ENCODE measurements at places on chromosomes 6 and 20. TPM values are rescaled to one million over a fixed set of nuclear protein-coding genes. Genes with fewer than 3 reads are reported as not detected.
A peak's percentile ranks its signal among the peaks of the same experiment; 100 is the strongest.

GRCh38 chr20:34300256-34300806 is 2.8 kb downstream of the AHCY start:
- H3K4me1 ChIP-seq: peaks cover 17% of the 10 kb centered on the region

- no peaks in the 10 kb centered on the region for H3K27me3 ChIP-seq
- peak overlapping the region; percentile 10 for H3K27ac ChIP-seq
- DNase-seq: no peak
- H3K36me3 ChIP-seq: peaks cover 15% of the 10 kb centered on the region
- H3K4me3 ChIP-seq: no peak overlapping the region
- H3K4me1 ChIP-seq: peaks cover 12% of the 10 kb centered on the region
These were observed 185.7 kb downstream of the SASH1 start for GRCh38 chr6:148528292-148528691.

DNA sequence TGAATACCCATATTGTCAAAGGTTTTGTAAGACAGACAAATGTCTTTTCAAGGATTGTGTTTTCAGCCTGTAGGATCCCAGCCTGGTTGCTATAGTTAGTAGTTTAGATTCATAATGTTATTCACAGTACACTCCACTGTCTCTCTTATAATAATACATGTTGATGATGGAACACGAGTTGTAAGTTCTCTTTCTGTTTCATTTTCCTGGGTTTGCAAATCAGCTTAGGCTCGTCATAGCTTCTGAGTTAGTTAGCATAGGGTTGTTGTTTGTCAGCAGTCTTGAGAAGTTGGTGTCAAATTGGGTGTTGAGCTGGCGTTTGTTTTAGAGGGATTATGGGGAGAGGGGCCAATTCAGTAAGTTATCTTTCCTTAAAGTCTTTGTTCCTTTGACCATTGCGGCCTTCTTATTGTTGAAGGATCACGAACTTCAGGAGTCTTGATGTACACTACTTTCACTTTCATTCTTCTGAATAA is 45.8 kb downstream of the QKI start:
- no peaks in the 10 kb centered on the region for H3K36me3 ChIP-seq
- H3K27ac ChIP-seq: no peak overlapping the region
- H3K27me3 ChIP-seq: no peaks in the 10 kb centered on the region
- H3K4me3 ChIP-seq: peak overlapping the region; percentile 63

Gene PDE10A
- 7.0 TPM for total RNA-seq

DNA sequence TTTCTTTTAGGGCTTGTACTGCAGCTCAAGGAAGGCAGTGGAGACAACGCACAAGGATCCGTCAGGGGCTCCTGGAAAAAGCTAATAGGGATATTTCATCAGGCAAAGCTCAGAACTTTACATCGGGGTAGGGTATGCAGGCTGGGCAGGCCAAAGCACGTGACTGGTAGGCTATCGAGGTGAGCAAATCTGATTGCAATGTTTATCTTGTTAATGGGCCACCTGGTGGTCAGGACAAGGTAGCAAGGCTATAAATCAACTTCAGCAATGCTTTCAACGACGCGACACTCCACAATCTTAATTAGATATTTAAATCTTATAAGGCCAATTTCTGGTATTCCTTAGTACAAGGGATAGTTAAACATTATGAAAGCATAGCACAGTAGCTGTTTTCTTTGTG is 1302.8 kb upstream of the EYS start:
- H3K27me3 ChIP-seq: no peaks in the 10 kb centered on the region
- H3K36me3 ChIP-seq: no peaks in the 10 kb centered on the region
- no peak for DNase-seq

- peak overlapping the region; percentile 96 for H3K4me3 ChIP-seq
- DNase-seq: no peak
- peaks cover 22% of the 10 kb centered on the region for H3K4me1 ChIP-seq
- H3K36me3 ChIP-seq: peaks cover 6% of the 10 kb centered on the region
These were observed 580 bp downstream of the NXT1 start for GRCh38 chr20:23350904-23351838.

Gene PROKR2
- total RNA-seq: not detected

GRCh38 chr6:158143700-158144099 is 24.4 kb downstream of the SERAC1 start:
- DNase-seq: no peak
- H3K27me3 ChIP-seq: no peaks in the 10 kb centered on the region
- no peak overlapping the region for H3K4me3 ChIP-seq
- no peak overlapping the region for H3K27ac ChIP-seq
- H3K4me1 ChIP-seq: no peaks in the 10 kb centered on the region
- peaks cover 14% of the 10 kb centered on the region for H3K36me3 ChIP-seq

- peaks cover 4% of the 10 kb centered on the region for H3K4me1 ChIP-seq
- DNase-seq: no peak
- H3K27me3 ChIP-seq: no peaks in the 10 kb centered on the region
- no peaks in the 10 kb centered on the region for H3K36me3 ChIP-seq
- no peak overlapping the region for H3K4me3 ChIP-seq
These were observed 57.1 kb downstream of the GOPC start for GRCh38 chr6:117545161-117545595.

DNA sequence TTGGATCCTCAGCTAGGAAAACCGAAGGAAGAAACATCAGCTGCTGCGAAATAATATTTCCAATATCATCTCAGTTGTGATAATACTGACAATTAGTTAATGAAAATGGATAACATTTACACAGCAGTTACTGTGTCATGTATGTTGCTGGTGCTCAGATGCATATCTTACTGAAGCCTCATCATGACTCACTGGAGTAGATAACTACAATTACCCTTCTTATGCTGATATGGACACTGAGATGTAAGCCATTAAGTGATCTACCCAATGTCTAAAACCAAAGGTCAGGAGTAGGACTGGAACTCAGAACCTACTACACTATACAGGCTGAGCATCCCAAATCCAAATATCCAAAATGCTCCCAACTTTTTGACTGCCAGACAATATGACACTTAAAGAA is 54.7 kb upstream of the LYRM2 start:
- H3K27ac ChIP-seq: no peak overlapping the region
- DNase-seq: no peak
- no peak overlapping the region for H3K4me3 ChIP-seq
- H3K36me3 ChIP-seq: peaks cover 43% of the 10 kb centered on the region
- peaks cover 2% of the 10 kb centered on the region for H3K4me1 ChIP-seq

Gene PSMB1
- 143 TPM for total RNA-seq

DNA sequence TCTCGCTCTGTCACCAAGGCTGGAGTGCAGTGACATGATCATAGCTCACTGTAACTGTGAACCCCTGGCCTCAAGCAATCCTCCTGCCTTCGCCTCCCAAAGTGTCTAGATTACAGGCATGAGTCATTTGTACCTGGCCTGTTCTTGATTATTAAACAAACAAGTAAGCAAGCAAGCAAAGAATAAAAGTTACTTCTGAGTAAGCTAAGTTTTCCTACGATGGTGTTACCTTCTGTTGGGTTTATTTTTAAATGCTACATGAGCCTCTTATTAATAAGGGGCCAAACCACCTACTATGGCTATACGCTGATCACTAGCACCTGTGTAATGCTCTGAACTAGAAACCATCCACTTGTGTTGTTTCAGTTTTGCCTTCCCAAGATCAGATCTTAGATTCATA is 50.8 kb downstream of the IL22RA2 start:
- H3K4me3 ChIP-seq: no peak overlapping the region
- no peak for DNase-seq
- no peaks in the 10 kb centered on the region for H3K27me3 ChIP-seq
- no peaks in the 10 kb centered on the region for H3K4me1 ChIP-seq

- no peak for DNase-seq
- H3K4me1 ChIP-seq: no peaks in the 10 kb centered on the region
- H3K4me3 ChIP-seq: no peak overlapping the region
- no peak overlapping the region for H3K27ac ChIP-seq
These were observed 454.3 kb upstream of the SPTLC3 start for GRCh38 chr20:12554426-12554825.

Gene SEMG1
- not detected for total RNA-seq

- H3K27me3 ChIP-seq: no peaks in the 10 kb centered on the region
- no peak overlapping the region for H3K27ac ChIP-seq
- H3K4me1 ChIP-seq: no peaks in the 10 kb centered on the region
These were observed 19.8 kb upstream of the TINAG start for GRCh38 chr6:54288474-54288873.

GRCh38 chr6:14985366-14985765 is 260.5 kb upstream of the JARID2 start:
- H3K36me3 ChIP-seq: no peaks in the 10 kb centered on the region
- no peak overlapping the region for H3K4me3 ChIP-seq
- DNase-seq: no peak

- H3K27me3 ChIP-seq: no peaks in the 10 kb centered on the region
- DNase-seq: no peak
- no peaks in the 10 kb centered on the region for H3K4me1 ChIP-seq
- H3K4me3 ChIP-seq: no peak overlapping the region
- no peak overlapping the region for H3K27ac ChIP-seq
These were observed 4.8 kb upstream of the TRIM40 start for GRCh38 chr6:30130887-30131862.

Gene ARMH2
- not detected for total RNA-seq

- H3K27ac ChIP-seq: no peak overlapping the region
- H3K4me1 ChIP-seq: peaks cover 10% of the 10 kb centered on the region
- H3K4me3 ChIP-seq: no peak overlapping the region
- no peak for DNase-seq
- H3K27me3 ChIP-seq: no peaks in the 10 kb centered on the region
These were observed 36.0 kb upstream of the SMIM29 start for GRCh38 chr6:34284563-34285447.

Gene HELZ2
- total RNA-seq: 45.2 TPM

Gene GNRH2
- total RNA-seq: not detected

Gene NFATC2
- total RNA-seq: 24.5 TPM

- H3K4me3 ChIP-seq: no peak overlapping the region
- H3K36me3 ChIP-seq: no peaks in the 10 kb centered on the region
- peaks cover 39% of the 10 kb centered on the region for H3K4me1 ChIP-seq
- H3K27me3 ChIP-seq: no peaks in the 10 kb centered on the region
- no peak for DNase-seq
- H3K27ac ChIP-seq: no peak overlapping the region
These were observed 133.7 kb upstream of the GMDS start for GRCh38 chr6:2378891-2379652.

Gene CD24
- total RNA-seq: 6.6 TPM

Gene KCNQ2
- not detected for total RNA-seq

Gene NKX2-4
- total RNA-seq: not detected

Gene MYLK4
- total RNA-seq: 0.68 TPM

DNA sequence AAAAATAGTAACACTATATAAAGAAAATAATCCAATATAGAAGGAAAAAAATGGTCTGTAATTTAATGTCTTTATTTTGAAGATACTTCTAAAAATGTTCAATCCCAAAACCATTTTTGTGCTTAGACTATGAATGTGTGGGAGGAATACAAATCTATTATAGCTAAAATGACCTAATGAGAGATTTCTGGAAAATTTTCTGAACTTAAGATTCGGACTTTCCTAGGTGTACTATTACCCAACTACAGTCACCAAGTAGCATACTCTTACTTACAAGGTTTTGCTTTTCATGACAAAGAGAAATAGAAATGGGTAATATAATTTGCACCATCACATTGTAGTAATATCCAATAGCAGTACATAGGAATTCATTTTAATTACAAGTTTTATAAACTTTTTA is 29.9 kb downstream of the MAP3K7 start:
- H3K36me3 ChIP-seq: peaks cover 27% of the 10 kb centered on the region
- no peaks in the 10 kb centered on the region for H3K4me1 ChIP-seq
- H3K27ac ChIP-seq: no peak overlapping the region
- H3K27me3 ChIP-seq: no peaks in the 10 kb centered on the region
- H3K4me3 ChIP-seq: no peak overlapping the region

- H3K27me3 ChIP-seq: no peaks in the 10 kb centered on the region
- H3K4me3 ChIP-seq: no peak overlapping the region
- H3K4me1 ChIP-seq: no peaks in the 10 kb centered on the region
- H3K27ac ChIP-seq: no peak overlapping the region
- no peaks in the 10 kb centered on the region for H3K36me3 ChIP-seq
These were observed 482.5 kb downstream of the QKI start for GRCh38 chr6:163897030-163897429.

DNA sequence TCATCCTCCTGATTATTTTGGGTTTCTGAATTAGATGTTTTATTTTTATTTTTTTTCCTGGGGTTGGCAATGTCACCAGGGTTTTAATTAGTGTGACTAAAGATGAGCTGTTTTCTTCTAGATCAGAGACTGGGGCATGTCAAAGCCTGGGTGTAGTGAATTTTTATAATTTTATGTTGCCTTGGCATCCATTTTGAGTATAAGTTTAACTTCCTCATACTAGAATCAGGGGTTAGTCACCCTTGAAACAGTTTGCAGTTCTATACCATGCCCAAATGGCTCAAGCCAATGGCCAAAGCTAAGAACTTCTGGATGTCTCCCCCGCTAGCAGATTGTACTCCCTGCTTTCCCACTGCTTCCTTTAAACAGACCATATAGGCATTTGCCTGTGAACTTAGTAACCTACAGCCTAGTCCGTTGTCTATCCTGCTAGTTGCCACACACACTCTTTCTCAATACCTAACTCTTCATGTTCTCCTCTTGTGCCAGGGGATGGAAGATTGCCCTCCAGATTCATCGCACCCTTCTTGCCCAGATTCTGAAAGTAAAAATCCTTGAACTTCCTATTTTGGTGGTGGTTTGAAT is 54.5 kb downstream of the KIAA0408 start:
- no peaks in the 10 kb centered on the region for H3K27me3 ChIP-seq
- H3K27ac ChIP-seq: no peak overlapping the region
- no peak overlapping the region for H3K4me3 ChIP-seq
- no peak for DNase-seq
- peaks cover 13% of the 10 kb centered on the region for H3K4me1 ChIP-seq

GRCh38 chr6:84449220-84449619 is 221.8 kb upstream of the CEP162 start:
- H3K27me3 ChIP-seq: no peaks in the 10 kb centered on the region
- H3K36me3 ChIP-seq: no peaks in the 10 kb centered on the region
- no peaks in the 10 kb centered on the region for H3K4me1 ChIP-seq
- H3K4me3 ChIP-seq: no peak overlapping the region
- DNase-seq: no peak

Gene TINAG
- total RNA-seq: not detected

GRCh38 chr6:167811442-167812087 is 15.1 kb upstream of the AFDN start:
- no peaks in the 10 kb centered on the region for H3K27me3 ChIP-seq
- H3K4me3 ChIP-seq: no peak overlapping the region
- no peaks in the 10 kb centered on the region for H3K36me3 ChIP-seq
- H3K27ac ChIP-seq: no peak overlapping the region
- no peak for DNase-seq
- no peaks in the 10 kb centered on the region for H3K4me1 ChIP-seq

DNA sequence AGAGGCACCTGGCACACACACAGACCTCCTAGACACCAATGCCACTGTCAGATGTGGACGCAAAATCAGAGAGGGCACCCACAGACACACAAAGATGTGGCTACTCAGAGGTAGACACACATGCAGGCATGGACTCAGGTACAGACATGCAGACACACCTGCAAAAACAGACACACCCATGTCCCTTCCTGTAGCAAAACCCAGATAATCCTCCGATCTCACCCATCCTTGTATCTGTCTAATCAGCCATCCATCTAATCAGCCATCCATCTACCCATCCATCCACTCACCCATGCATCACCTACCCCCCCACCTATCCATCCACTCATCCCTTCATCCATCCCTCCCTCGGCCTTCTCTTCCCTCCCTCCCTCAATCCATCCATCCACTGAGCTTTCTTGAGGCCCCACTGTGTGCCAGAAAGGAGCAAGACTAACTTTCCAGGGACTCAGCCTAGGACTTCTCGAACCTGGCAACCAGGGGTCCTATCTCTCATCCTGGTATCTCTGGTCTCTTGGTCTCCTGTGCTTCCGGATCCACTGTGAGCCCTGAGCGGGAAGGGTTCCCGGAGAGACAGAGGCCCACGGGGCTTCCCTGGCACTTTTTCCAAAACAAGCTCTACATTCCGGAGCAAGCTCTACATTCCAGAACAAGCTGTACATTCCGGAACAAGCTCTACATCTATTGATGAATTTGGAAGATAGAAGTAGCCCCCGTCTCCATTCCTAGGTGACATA is 1.1 kb upstream of the TGM2 start:
- no peak for DNase-seq
- H3K27ac ChIP-seq: peak overlapping the region; percentile 86
- H3K36me3 ChIP-seq: no peaks in the 10 kb centered on the region
- H3K4me3 ChIP-seq: no peak overlapping the region
- peaks cover 87% of the 10 kb centered on the region for H3K4me1 ChIP-seq

Gene SLC24A3
- 8.3 TPM for total RNA-seq
